ENCODE measurements at places on chromosomes 3 and 15.

- no peak for DNase-seq
Observed at GRCh38 chr3:133368371-133369067, 31.3 kb upstream of the BFSP2 start.

DNA sequence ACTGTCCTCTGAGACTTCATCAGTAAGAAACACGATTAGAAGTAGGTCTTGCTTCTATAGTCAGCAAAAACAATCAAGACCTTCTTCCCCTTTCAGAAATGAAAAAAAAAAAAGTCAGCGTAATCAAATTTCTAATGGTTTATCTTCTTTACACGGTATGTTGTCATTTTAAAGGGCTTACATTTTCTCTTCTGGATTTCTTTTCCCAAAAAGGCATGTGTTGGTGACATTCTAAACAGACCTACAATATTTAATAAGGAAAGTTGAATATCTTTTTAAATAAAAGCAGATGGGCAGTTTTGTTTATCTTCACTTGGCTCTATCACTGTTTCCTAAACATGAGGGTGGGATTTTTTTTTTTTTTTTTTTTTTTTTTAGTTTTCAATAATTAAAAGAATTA is 197.3 kb upstream of the ADAMTS9 start:
- DNase-seq, result no peak

GRCh38 chr3:12591456-12591855 is 34.6 kb downstream of the MKRN2 start:
- no peak for DNase-seq

DNA sequence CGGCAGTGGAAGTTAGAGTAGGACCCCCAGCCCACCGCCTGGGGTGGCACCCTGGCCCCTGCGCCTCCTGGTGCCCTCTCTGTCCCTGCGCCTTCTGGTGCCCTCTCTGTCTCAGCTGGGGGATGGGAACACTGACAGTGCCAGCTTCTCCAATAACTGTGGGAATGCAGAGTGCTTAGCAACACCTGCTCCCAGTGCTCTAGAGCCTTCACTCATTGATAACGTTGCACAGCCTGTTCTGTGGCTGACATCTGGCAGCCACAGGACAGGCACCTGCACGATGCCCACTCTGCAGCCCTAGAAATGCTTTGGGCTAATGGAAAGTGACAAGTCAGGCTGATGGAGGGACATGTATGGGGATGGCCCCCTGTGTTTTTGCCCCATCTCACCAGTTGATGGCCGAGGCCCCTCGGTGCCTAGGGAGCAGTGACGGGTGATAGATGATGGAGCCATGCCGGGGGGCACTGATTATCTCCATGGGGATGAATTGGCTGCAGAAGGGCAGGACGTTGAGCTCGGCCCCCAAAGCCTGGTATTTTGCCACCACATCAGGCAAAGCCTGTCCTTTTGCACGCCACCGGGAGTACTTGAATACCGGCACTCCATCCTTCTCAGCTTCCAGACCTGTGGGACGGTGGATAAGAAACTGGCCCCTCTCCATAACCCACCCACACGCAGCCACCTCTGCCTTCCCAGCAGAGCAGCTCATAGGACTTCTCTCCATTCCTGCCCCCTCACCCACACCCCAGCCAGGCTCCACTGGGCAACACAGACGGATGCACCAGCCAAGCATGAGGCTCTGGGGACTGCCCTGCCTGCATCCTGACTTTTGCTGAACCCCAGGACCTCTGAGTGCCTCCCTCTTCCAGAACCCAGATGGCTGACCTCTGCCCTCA is 22.1 kb downstream of the ALDH1L1 start:
- no peak for DNase-seq

DNA sequence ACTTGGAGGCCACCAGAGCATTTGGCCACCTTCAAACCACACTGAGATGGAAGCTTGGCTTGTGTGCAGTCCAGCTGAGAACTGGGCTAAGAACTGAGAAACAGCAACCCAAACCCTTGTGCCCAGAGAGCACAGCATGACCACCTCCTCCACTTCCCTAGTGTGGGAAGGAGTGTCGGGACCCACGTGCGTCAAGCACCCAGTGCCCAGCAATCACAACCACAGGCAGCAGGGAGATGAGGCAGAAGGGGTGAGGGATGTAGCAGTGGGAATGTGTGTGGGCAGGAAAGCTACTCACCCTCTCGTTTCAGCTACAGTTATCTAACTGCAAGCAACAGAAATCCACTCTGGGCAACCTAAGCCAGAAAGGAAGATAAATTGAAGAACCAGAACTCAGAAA is 25.0 kb upstream of the RFTN1 start:
- no peak for DNase-seq

DNA sequence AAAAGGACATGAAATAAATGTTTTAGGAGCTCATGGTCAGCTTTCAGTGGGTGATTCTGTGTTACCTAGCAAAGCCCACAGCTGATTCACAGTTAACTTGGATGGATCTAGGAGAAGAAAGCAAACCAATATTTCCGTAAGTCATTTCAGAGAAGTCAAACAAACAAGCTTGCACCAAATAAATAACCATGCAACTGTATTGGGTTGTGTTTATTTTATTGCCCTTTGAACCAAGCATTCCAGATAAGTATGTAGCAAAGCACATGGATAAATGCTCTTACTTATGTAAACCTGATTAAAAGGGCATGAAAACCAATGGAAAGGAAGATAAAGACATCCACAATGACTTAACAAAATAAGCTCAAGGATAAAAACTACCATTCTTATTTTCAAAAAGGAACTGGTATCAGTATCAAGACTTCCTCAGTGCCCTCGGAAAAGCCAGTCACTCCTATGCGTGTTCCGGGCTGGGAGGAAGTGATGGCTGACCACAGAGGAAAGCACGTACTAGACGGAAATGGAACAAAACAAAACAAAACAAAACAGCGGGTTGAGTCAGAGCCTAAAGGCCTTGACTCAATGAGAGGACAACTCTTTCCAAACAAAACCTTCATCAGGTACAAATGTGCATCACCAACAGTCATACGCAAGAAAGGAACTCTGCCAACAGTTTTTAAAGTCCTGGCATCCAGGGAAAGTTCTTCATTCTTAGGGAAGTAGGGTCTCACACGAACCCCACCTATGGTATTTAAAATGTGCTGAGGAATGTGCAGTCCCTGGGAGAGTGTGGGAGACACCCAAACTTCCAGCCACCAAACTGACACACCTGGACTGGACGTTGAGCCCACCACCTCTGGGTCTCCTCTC is 103.3 kb downstream of the SNRK start:
- no peak for DNase-seq

GRCh38 chr3:120743556-120744195 is 1.1 kb downstream of the GTF2E1 start:
- no peak for DNase-seq

GRCh38 chr3:908839-909238 is 184.0 kb upstream of the CNTN6 start:
- no peak for DNase-seq

GRCh38 chr3:127760361-127760760 is 62.0 kb downstream of the MGLL start:
- DNase-seq, result no peak

DNA sequence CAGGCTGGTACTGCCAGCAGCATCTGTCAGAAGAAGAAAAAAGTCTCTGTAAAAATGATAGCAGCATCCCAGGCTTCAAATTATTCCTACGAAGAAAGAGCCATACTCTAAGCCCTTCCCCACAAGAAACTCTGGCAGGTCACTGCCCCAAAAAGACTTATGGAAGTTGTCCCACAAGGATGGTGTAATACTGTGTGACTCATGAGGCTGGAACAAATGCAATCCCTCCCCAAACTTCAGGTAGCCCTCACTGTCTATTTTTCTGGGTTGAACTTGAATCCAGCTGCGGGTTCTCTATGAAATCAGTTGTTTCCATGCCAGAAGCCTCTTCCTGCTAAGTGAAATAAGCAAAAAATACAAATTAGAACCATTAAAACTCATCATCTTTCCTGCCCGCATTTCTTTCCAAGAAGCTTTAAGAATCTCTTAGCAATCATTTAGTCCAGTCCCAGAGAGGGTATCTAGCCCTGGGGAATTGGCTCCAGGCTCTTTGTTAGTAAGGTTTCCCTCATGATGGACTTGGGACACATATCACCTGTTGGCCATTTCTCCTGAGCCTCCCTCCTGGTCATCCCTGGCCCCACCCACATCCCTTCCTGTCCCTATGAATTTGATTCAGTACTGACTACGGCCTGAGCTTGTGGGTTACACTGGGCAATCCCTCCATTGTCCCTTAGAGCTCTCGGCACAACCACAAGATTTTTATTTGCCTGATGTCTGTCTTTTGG is 51.7 kb downstream of the FAM174B start:
- DNase-seq, result no peak

DNA sequence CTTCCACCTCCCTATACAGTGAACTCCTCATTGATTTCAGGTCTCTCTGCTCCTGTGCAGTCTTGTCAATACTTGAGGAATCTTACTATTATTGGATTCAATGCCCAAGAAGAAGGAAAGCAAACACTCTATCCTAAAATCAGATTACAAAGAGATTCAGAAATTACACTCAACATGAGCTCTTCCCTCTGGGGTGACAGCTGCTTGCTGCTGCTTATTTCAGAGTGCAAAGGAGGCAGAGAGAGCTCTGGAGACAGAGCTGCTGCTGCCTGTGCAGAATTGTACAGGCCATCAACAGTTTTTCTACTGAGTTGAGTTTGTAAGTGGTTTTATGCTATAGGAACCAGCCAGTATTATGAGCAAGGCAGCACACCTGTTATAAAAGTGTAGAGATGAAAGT is 7.1 kb downstream of the RYR3 start:
- DNase-seq, result no peak

DNA sequence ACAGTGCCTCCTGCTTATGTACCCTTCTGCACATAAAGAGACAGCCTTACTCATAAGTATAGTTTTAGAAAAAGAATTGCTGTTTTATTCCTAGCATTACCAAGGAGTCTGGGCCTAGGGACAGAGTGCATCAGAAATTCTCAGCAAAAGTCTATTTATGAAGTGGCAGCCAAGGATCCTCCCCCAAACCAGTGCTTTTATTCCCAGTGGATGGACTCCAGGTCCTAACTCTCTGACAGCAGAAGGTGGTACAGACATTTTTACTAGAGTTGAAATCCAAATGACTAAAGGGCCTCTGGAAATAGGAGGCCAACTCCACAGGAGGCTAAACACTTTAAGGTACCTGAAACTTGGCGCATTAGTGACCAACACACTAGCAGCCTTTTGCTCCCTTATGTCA is 407.2 kb upstream of the TPRG1 start:
- DNase-seq, result no peak

DNA sequence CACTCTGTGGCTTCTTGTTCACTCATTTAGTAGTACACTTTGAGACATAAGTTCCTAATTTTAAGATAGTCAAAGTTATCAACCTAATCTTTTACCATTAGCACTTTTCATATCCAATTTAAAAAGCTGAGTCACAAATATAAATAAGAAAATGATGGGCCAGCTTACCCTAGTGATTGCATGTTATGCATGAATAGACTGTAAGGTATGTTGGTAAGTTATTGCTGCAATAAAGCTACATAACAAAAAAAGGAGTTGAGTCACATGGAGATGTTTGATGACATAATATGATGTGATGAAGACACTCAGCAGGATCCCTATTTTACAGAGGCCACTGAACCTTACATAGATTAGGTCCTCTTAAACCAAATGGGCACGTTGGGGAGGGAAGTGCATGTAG is 161.3 kb downstream of the OCA2 start:
- DNase-seq, result no peak

DNA sequence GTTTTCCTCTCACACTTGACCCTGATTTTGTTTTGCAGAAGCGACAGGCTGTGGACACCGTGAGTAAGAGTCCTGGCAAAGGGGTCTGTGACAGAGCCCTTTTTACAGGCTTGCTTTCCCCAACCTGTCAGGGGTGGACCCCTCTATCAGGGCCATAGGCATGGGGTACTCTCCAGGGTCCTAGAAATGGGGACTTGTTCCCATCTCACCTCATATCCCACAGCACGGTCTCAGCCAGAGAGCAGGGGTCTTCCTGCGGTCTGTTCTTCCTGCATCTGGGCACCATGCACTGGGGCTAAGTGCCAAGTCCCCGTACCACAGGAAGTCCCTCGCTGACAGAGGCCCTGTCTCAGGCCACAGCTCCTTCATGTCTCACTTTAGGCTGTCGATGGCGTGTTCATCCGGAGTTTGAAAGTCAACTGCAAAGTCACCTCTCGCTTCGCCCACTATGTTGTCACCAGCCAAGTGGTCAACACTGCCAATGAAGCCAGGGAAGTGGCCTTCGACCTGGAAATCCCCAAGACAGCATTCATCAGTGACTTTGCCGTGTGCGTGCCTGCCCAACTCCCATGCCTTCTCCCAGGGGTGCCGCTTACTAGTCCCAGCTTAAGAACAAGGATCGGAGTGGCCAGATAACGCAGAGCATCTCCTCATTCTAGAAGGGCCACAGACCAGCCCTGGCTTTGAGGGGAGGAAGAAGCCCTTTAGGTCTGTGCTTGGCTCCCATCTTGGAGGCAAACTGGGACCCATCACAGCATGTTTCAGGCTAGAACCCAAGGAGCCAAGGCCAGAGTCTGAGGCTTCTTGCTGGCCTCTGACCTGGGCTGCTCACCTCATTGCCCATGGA is 783 bp downstream of the ITIH1 start:
- no peak for DNase-seq

- DNase-seq, result no peak
Observed at GRCh38 chr3:162538491-162538890, 1041.9 kb downstream of the OTOL1 start.

- DNase-seq, result no peak
Observed at GRCh38 chr15:99167640-99168039, 62.8 kb downstream of the SYNM start.

- DNase-seq, result no peak
Observed at GRCh38 chr15:82870727-82871320, 61.4 kb downstream of the WHAMM start.

DNA sequence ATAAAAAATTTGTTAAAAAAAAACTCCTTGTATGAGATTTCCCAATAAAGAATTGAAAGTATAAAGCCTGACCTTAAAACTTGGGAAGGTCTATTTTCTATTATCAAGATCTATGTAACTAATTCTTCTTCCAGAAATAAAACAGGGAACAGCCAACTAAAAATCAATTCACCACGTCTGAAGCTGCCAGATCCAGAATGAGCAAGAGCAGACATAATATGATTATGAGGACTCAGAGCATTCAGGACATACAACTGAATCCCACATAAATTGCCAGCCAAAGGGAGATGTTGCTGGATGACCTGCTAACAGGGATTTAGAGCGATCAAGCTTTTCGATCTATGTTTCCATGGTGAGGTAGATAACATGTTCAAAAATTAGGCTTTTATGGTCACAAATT is 1151.3 kb upstream of the CADM2 start:
- no peak for DNase-seq
